ENCODE measurements at places on chromosomes 13 and 19.

DNA sequence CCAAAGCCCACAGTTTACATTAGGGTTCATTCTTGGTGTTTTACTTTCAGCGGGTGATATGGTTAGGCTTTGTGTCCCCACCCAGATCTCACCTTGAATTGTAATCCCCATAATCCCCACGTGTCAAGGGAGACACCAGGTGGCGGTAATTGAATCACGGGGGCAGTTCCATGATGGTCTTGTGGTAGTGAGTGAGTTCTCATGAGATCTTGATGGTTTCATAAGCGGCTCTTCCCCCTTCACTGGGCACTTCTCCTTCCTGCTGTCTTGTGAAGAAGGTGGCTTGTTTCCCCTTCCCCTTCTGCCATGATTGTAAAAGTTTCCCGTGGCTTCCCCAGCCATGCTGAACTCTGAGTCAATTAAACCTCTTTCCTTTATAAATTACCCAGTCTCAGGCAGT, 12.0 kb downstream of the FPR2 start:
- no peak for DNase-seq

- DNase-seq: no peak
Measured at GRCh38 chr13:41791056-41791455, 169.9 kb downstream of the VWA8 start.

DNA sequence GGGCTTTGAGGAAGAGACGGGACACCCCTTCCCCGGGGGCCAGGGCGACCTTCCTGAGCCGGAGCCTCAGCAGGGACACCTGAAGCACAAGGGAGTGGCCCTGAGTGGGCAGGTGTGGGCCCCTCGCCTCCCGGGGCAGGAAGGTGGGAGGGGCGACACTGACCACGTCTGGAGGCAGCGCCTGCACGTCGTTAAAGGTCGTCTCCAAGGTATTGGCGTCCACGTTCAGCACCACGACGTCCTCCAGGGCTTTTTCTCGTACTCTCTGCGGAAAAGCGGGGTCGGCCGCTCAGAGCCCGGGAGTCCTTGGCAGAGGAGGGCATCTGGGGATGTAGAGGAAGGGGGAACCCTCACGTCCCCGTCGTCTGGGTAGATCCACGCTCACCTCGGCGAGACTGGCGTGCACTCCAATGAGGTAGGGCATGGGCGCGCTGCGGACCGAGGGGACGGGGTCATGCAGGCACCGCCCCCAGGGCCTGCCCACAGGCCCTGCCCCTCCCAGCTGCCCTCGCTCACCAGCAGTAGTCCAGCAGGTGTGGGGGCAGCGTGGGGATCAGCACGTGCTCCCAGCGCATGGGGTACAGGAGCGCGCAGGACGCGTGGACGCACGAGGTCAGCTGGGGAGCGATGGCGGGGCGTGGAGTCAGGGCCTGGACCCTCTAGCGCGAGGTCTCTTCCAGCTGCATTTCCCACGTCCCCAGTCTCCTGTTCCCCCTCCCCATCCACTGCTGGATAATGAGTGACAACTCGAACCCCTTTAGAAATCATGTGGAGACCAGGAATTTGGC, 6.1 kb downstream of the DENND1C start:
- no peak for DNase-seq

DNA sequence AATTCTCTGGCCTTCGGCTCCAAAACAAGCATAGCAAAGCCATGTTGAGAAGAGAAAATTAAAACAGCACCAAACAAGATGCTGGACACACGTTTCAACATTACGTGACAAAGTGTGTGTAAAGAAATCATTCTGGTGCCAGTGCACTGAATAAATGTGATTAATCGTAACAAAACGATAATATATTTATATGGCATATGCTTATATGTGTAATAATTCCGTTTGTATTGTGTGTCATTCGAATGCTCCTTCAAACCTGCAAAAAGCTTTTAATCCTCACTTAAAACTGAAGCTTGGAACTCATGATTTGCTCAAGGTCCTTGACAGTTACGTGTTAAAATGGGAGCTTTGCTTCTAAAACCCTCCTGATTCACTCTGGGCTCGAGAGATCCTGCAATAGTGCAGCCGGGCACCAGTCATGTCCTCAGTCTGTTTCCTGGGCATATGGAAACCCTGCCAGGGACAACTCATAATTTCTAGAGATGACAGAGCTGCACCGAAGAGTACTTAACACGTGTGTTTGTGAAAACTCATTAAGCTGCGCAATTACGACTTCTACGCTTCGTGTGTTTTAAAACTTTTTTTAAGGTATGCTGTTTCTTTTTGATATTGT, 731 bp upstream of the AKAP8L start:
- no peak for DNase-seq
